ENCODE measurements at places on chromosomes 6 and 20. TPM values are rescaled to one million over a fixed set of nuclear protein-coding genes. Genes with fewer than 3 reads are reported as not detected.
A peak's percentile ranks its signal among the peaks of the same experiment; 100 is the strongest.

Gene HLA-DRB5
- not detected for total RNA-seq

Gene HACE1
- total RNA-seq: 18.1 TPM

Gene GGTLC1
- not detected for total RNA-seq

Gene BTN1A1
- 0.14 TPM for total RNA-seq

Gene EPPIN
- 0.23 TPM for total RNA-seq

- no peak for DNase-seq
Measured at GRCh38 chr20:43459022-43459942, 1.6 kb downstream of the SRSF6 start.

GRCh38 chr6:16179970-16180431 lies 51.1 kb downstream of the MYLIP start:
- DNase-seq: no peak

- DNase-seq: no peak
Measured at GRCh38 chr6:90874931-90875330, 288.1 kb upstream of the MAP3K7 start.

DNA sequence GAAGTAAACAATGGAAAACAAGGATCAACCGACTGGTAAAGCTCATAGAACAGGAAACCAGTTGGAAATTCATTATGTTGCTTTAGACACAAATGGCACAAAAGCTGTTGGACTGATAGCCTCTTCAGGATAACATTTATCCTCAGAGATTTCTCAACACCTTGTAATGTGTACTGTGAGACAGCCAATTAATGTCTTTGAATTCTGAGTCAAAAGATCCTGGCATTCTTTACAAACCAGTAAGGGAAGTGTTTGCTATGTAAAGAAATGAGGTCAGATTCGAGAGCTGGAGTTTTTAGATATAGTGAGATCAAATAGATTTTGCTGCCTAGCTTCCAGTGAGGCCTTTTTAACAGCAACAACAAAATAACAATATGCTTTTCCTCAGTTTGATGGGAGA lies 439.2 kb downstream of the C6orf118 start:
- no peak for DNase-seq

DNA sequence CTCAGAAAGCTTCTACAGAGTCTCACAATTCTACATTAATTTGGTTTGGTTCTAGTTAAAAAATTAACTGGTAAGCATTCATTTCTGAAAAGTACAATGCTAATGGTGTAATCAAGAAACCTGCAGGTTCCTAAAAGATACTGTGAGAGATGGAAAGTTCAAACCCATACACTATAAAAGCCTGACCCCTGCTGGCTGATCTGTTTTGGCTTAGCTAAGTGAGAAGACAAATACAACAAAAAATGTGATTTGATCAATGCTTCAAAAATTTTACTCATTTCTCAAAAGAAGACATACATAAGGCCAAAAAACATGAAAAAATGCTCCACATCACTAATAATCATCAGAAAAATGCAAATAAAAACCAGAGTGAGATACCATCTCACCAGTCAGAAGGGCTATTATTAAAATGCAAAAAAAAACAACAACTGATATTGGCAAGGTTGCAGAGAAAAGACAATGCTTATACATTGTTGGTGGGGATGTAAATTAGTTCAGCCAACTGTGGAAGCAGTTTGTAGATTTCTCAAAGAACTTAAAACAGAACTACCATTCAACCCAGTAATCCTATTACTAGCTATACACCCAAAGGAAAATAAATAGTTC lies 102.8 kb downstream of the MOXD1 start:
- peak; percentile 44 for DNase-seq

DNA sequence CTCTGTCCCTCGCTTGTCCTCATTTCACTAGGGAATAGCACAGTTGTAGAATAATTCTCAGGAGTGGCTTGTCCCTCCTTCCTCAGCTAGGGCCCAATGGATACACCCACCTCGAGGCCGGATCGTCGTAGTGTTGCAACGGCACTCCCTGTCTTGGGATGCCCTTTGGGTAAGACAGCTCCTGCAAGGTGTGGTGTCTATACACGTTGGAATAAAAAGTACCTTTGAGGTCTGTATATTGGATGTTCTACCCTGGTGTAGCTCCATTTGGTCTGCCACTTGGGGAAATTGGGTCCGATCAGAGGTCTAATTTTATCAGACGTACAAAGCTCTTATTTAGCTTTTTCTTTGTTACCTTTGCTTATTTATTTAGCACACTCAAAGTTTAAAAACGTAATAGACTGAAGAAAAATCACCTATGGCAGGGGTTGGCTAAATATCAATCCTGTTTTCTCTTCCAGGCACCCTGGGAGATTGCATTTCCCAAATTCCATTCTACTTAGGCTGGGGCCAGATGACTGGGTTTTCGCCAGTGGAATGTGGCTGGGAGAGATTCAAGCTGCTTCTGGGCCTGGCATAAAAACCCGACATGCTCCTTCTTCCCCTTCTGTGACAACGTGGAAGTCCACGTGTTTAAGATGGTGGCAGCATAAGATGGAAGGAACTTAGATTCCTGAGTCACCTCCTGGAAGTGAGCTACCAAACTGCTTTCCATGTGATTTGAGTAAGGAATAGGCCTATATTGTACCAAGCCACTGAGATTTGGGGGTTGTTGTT lies 82.3 kb upstream of the CD83 start:
- peak; percentile 25 for DNase-seq

DNA sequence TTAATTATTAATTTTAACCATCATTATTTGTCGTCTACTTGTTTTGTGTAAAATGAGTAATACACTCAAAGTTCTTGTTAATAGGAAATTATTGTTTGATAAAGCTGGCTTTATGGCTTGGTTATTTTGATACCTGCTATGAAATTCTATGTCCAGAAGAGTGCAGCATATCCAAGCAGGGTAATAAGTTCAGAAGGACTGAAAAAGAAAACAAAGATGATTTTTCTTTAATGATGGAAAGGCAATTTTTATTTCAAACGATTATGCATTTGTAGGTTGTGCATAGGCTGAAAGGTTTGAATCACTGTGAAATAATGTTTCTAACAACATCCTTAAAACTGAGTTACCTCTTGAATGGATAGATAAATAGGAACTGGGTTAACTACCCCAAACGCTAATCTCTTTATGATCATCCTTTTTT lies 1.4 kb upstream of the MAN1A1 start:
- DNase-seq: no peak

- DNase-seq: no peak
Measured at GRCh38 chr6:130063806-130064205, 45.4 kb downstream of the L3MBTL3 start.

- DNase-seq: no peak
Measured at GRCh38 chr6:53005663-53006250, 10.7 kb upstream of the GSTA4 start.

DNA sequence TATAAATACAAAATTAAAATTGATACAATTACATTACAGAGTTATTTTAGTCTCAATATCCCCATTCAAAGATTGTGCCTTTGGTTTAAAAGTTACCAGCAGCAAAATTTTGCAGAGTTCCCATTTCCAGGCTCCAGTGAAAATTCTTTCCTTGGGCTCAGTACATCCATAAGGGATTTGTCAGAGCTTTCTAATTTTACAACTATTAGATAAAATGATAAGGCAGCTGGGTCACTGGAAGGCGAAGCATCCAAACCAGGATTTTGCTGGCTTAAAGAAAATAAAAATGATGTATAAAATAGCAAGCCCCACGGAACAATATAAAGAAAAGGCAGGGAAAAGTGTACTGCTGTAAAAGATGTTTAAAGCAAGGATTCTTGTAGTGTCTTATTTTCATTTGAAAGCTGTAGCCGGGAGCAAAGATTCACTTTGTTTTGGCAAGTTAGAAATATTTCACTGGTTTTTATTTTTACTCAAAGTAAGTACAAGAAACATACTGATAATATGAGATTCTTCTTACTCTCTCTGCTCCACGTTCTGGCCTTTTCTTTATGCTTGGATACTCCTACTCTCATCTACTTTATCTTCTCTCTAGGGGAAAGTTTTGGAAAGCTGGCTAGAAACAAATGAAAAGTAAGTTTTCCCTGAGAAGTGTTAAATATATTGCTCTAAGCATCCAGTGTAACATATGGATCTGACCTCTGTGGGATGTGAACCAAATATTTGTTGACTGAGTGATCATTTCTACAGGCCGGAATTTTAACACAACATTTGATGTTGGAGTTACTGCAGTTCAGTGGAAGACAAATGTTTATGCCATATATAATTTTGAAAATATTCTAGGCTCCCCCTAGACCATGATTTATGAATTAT lies 488.4 kb downstream of the PHF3 start:
- no peak for DNase-seq

DNA sequence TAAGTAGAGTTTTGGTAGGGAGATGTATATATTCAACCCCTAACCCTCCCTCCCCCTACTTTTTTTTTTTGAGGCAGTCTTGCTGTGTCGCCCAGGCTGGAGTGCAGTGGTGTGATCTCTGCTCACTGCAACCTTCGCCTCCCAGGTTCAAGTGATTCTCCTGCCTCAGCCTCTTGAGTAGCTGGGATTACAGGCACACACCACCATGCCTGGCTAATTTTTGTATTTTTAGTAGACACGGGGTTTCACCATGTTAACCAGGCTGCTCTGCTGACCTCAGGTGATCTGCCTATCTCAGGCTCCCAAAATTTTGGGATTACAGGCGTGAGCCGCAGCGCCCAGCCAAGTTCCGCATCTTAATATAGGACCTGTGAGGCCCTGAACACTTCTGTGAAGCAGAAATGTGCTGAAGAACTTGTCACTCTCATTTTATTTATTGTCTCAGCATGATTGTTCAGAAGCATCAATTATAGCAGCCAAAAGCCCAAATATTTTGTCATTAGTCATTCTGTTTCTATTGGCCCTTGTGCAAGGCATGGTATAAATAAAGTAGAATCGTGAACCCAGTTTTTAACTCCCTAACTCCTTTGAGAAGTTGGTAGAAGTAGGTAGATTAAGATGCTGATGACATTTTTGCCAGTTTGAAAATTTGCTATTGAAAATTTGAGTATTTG lies 19.4 kb downstream of the DSTN start:
- DNase-seq: no peak

DNA sequence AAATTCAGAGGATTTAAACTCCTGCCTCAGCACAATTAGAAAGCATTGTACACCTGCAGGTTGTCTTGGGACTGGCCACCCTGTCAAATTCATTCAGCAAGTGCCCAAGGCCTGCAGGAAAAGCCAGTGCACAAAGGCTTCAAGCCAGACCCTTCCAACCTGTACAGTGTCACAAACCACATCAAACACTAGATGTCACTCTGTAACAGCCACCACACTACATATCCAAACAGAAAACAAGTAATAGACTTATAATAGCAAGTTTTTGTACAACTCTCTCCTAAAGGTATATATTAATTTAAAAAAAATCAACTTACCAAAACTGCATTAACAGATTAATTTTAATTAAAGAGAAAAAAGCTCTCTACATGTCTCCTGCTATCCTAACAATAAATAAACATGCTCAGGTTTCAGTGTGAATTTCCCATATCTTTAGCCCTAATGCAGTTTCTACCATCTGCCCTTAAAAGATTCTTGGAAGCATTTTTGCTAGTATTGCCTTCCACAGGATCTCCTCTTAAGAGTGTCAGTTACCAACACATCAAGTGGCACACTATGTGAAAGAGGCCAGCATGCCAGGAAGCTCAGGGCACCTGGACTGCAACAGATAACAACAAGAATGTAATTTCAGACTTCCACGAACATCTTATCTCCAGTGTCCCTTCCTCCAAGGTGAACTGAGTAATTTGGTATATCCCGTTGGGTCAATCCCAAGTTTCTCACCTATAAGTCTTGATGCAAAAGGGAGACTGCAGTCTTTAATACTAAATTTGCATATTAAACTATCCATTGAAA lies 47.5 kb downstream of the RALGAPA2 start:
- no peak for DNase-seq

GRCh38 chr20:35002426-35003210 lies 47.0 kb downstream of the MYH7B start:
- DNase-seq: no peak

DNA sequence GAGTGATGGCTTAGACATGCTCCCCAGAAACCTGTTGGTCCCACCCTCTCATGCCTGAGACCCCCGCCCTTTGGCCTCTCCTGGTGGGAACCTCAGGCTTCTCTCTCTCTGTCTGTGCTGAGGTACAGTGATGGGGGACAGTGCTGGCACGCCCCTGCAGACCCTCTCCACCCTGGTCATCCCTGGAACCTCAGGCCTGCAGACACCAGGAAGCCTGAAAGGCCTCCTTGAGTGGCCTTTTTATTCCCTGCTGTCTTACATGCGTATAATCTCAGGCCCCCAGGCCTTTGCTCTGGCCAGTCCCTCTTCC lies 78.5 kb upstream of the MAFB start:
- DNase-seq: no peak

- no peak for DNase-seq
Measured at GRCh38 chr6:38307740-38308139, 332.0 kb downstream of the BTBD9 start.

- no peak for DNase-seq
Measured at GRCh38 chr20:1301031-1301529, 27.9 kb downstream of the SDCBP2 start.
